ENCODE measurements at places on chromosomes 3 and 15.
A peak's percentile ranks its signal among the peaks of the same experiment; 100 is the strongest.

DNA sequence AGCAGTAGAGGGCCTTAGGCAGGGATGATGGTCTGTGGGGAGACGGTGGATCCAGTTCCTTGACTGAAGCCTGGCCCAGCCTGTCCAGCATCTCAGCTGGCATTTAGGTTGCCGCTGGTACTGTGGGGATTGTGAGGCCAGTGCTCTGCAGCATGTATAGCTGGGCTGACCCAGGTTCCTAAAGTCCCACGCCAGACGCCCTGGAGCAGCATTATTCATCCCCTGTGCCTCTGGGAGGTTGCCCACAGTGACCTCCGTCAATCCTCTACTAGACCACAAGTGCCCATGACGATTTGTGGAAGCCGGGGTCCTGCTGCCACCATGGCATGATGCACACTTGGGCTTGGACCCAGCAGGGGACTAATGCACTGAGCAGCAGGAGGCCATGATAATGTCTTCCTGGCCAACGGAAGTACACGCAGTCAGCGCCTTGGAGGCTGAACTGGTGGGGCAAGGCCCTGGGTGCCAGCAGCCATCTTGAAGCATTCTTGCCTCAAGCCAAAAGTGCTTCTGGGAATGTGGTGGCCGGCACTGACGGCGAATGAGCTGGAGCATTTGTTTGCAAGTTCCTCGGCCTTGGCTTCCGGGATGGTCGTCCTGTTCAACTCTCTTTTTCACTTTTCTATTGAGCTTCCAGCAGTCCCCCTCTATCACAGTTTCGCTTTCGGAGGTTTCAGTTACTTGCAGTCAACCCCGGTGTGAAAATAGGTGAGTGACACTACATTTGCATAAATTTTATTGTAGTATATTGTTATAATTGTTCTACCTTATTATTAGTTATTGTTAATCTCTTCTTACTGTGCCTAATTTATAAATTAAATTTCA, 949.4 kb downstream of the ROBO1 start:
- DNase-seq: no peak

GRCh38 chr3:187062526-187063177, 76.6 kb downstream of the RPL39L start:
- peak; percentile 86 for DNase-seq

GRCh38 chr3:197736010-197736490, 654 bp downstream of the RUBCN start:
- no peak for DNase-seq

GRCh38 chr3:10280571-10280970, 12.2 kb downstream of the GHRL start:
- DNase-seq: no peak

- DNase-seq: no peak
These were observed 598 bp upstream of the GJD2 start for GRCh38 chr15:34755419-34755773.

- DNase-seq: no peak
These were observed 10.9 kb downstream of the TM2D3 start for GRCh38 chr15:101641129-101641764.

GRCh38 chr15:26628879-26629529, 143.9 kb downstream of the GABRB3 start:
- DNase-seq: peak; percentile 26

GRCh38 chr3:99953596-99953995, 135.9 kb downstream of the CMSS1 start:
- no peak for DNase-seq

DNA sequence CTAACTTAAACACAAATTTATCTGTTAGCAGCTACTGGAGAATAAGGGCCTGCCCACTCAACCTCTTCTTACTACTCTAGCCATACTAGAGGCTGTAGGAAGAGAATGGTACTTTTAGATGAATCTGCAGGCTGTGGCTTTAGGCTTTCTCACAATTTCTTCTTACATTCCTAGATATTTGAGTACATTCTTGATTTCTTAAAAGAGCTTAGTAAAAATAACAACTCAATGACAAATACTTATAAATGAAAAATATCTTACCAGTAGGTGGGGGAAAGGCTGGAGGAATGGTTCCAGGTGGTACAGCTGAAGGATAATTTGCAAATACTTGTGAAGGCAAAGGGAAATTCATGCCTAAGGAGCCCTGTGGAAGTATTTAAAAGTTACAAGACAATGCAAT, 92.9 kb upstream of the GK5 start:
- peak; percentile 9 for DNase-seq

- no peak for DNase-seq
These were observed 133.1 kb upstream of the ABHD17C start for GRCh38 chr15:80562033-80562432.

DNA sequence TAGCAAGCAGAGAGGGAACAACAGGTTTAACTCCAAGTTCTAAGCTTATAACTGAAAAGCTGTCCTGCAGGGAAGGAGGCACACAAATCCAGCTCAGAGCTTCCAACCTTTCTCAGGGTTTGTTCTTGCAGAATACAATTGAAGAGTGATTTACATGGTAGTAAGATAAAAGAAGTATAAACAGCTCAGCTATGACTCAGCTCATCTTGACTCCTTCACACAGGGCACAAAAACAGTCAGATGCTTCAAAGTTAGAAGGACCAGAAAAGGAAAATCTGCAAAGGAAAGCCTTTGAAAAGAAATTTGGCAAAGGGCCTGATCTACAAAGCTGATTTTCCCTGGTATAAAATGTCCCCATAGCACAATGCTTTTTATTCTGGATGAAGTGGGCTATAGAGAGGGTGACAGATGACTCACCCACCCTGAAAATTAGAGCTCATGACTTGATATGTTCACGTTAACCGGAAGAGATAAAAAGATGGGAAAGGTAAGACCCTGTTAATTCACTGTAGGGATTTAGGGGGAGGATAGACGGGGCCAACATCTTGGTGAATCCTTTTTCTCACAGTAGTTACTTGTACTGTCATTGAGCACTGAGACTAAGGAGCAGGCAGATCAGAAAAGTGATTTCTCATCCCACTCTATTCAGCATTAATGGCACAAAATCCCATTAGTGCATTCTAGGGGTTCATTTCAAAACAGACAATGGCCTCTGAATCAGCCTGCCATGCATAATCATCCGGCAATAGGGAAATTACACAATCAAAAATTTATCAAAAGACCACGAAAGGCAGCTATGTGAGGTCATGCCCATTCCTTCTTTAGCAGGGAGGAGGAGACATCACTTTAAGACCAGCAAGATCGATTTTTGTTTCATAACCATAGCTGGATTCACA, 143.5 kb downstream of the GAP43 start:
- no peak for DNase-seq

GRCh38 chr3:196541684-196542445, 26.5 kb downstream of the WDR53 start:
- DNase-seq: no peak

- peak; percentile 0 for DNase-seq
These were observed 73.7 kb downstream of the IGSF11 start for GRCh38 chr3:118960876-118961450.

DNA sequence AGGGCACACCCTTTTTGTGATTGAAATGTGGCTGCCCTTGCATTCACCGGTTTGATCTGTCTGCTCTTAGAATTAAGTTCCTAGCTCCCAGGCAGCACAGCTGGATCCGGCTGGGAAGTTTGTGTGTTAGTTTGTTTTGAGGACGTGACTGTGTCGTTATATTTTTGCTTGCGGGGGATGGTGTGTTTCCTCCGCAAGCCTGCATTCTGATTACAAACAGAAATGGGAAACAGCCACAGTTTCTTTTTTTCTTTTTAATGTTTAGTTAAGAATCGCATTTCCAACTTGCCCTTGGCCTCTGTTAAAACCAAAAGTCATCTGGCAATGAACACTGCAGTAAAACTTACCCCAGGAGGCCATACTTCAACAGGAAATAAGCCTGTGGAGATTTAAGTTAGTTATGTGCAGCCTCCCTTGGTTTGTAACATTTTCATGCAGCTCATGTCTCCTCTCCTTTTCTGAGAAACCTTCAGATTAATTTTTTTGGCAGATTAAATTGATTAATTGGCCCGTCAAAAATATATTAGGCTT, 888 bp downstream of the TMOD3 start:
- no peak for DNase-seq

- no peak for DNase-seq
These were observed 457.6 kb downstream of the PDCD6IP start for GRCh38 chr3:34256021-34256420.

GRCh38 chr15:24954783-24955530, at the start of the genes SNRPN and SNURF:
Gene SNRPN (plus strand): TSS chr15:24954987. CDS start chr15:24974454, 19,467 bp downstream.
Gene SNURF (plus strand): TSS chr15:24954987. CDS start chr15:24955049, 62 bp downstream.
- peak; percentile 10 for DNase-seq

GRCh38 chr3:105788593-105788992, 80.2 kb downstream of the CBLB start:
- DNase-seq: peak; percentile 53

DNA sequence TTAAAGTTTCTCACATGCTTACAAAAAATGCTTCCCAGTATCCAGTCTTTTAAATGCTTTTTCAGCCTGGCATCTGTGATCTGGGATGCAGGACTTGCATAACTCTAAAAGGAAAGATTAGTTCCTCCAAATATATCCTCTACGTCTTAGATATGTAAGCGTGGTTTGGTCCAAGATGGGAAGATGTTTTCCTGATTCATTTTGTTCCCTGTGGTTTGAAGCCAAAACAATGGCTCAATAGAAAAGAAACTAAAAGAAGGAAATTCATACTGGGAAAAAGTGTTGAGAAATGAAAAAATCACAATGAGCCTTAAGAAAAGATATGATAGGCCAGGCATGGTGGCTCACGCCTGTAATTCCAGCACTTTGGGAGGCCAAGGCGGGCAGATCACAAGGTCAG, 1002.8 kb downstream of the NAALADL2 start:
- no peak for DNase-seq

DNA sequence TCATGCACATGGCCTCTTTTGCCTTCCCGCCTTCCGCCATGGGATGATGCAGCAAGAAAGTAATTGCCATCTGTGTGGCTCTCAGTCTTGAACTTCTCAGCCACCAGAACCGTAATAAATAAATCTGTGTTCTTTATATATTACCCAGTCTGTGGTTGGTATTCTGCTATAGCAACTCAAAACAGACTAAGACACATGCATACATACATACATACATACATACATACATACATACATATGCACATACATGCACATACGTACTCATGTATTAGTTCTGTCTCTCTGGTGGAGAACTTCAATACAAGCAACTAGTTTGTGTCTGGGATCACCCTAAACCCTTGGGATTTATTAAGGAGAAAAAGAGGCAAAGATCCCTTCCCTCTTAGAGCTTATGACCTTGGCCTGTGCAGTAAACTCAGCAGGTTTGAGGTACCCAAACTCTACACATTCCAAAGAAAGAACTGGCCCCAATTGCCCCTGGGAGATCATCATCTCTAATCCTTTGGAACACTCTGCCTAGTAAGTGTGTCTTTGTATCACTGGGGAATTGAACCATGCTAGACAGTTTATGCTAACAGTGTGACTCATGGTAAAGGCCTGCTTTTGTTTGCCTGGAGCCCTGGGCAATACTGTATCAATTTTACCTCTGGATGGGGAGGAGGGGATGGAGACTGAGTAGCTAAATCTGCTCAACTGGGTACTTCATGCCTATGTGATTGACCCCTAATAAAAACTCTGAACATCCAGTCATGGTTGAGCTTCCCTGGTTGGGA, 115.6 kb upstream of the LMCD1 start:
- DNase-seq: peak; percentile 20

GRCh38 chr15:89778861-89779260, 2.7 kb downstream of the MESP2 start:
- DNase-seq: no peak

DNA sequence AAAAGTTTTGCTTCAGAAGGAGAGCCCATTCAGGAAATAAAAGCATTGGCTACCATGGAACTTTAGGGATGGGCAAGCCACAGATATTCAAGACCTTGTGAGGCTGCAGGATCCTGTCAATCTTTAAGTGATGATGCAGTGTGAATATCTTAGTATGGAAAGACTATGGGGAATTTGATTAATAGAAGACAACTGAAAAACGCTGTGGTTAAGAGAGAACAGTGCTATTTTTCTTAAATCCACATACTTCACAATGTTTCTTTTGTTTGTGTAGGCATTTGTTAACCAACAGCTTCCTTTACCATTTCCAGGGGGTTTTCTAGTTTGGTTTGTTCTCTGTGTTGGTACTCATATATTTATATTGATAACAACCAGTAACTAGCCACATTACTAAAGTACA, 90.3 kb downstream of the TMEM212 start:
- DNase-seq: no peak

All from fibroblast of skin of left quadriceps (primary cell).